ENCODE measurements at places on chromosomes 11 and 22. TPM values are rescaled to one million over a fixed set of nuclear protein-coding genes. Genes with fewer than 3 reads are reported as not detected.

Gene SAA4
- not detected for polyA plus RNA-seq

Gene OR52A1
- not detected for polyA plus RNA-seq

Gene MRGPRX3
- polyA plus RNA-seq: not detected

Gene CRYBB2
- polyA plus RNA-seq: 0.63 TPM

Gene OR51E1
- polyA plus RNA-seq: not detected

Gene OR51B4
- polyA plus RNA-seq: not detected

Gene CCDC134
- 1.9 TPM for polyA plus RNA-seq

Gene SMTNL1
- polyA plus RNA-seq: not detected

Gene C1QTNF4
- polyA plus RNA-seq: 0.24 TPM

Gene C2CD3
- 5.3 TPM for polyA plus RNA-seq

Gene MYRF
- not detected for polyA plus RNA-seq

Gene RIBC2
- polyA plus RNA-seq: not detected

Gene FXYD6
- polyA plus RNA-seq: 4.9 TPM

Gene NXPE4
- polyA plus RNA-seq: not detected

Gene RASSF10
- 0.08 TPM for polyA plus RNA-seq

Gene FGF3
- polyA plus RNA-seq: not detected

Gene MTA2
- polyA plus RNA-seq: 0.63 TPM

Gene OR10S1
- polyA plus RNA-seq: not detected

Gene TRIM49
- polyA plus RNA-seq: not detected

Gene DSCAML1
- polyA plus RNA-seq: 0.46 TPM

Gene VPREB1
- not detected for polyA plus RNA-seq

Gene PHF21B
- 3.3 TPM for polyA plus RNA-seq

Gene PKNOX2
- 2.1 TPM for polyA plus RNA-seq

Gene DDTL
- polyA plus RNA-seq: 2.6 TPM

Gene RBMXL2
- polyA plus RNA-seq: not detected

Gene TSG101
- polyA plus RNA-seq: 56.9 TPM

Gene MMP12
- not detected for polyA plus RNA-seq

Gene DGCR6
- 8.0 TPM for polyA plus RNA-seq

Gene CYTH4
- polyA plus RNA-seq: not detected

Gene TYMP
- polyA plus RNA-seq: not detected

Gene OR56A1
- polyA plus RNA-seq: not detected

Gene OR51F2
- not detected for polyA plus RNA-seq

Gene NXPE1
- not detected for polyA plus RNA-seq

Measured in Purkinje cell (primary cell).